ENCODE measurements at places on chromosomes 13 and 19.
A peak's percentile ranks its signal among the peaks of the same experiment; 100 is the strongest.

GRCh38 chr19:23554548-23554947 lies 132.5 kb downstream of the ZNF675 start:
- no peak for DNase-seq

- no peak for DNase-seq
Measured at GRCh38 chr19:2607712-2608601, 94.5 kb downstream of the GNG7 start.

GRCh38 chr13:21000647-21001046 lies 60.7 kb downstream of the LATS2 start:
- no peak for DNase-seq

DNA sequence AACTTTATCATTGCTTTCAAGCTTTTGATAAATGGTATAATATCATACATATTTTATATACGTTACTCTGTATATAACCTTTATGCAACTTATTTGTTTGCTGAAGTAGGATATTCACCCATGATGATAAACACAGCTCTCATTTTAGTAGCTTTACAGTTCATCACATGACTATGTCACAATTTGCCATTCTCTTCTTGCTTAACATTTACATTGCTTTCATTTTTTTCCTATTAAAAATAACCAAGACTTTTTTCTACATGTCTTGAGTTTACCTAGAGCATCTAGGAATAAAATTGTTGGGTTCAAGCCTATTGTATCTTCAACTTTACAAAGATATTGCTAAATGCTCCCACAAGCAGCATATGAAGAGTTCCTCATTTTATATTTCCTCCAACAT lies 54.0 kb downstream of the KCNRG start:
- no peak for DNase-seq

GRCh38 chr13:113106711-113107351 lies 1.2 kb downstream of the F7 start:
- DNase-seq = no peak

DNA sequence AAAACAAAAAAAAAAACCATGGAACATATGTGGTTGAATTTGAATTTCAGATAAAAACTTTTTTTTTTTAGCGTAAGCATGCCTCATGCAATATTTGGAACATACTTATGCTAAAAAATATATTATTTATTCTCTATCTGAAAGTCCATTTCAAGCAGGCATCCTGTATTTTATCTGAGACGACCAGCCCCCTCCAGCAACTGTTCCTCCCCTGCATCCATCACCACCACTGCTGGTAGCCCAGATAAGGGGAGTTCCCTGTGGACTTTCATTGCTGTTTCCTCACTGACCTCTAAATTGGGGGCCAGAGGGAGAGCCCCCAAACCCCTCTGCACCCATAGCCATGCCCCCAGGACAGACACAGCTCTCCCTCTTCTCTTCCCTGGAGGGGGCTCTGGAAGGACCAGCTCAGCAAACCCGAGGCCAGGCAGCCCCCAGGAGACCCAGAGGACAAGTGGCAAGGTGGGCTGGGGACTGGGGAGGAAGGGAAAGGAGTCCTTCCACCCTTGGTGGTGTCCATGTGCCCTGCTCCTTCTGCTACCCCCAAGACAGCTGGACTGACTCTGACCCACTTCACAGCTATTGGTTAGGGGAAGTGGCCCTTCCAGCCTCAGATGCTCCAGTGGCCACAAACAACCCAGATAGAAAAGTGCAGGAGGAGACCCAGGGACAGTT lies 6.6 kb upstream of the SIGLEC12 start:
- no peak for DNase-seq

GRCh38 chr19:35879770-35880317 lies 11.5 kb downstream of the APLP1 start:
- peak; percentile 84 for DNase-seq

DNA sequence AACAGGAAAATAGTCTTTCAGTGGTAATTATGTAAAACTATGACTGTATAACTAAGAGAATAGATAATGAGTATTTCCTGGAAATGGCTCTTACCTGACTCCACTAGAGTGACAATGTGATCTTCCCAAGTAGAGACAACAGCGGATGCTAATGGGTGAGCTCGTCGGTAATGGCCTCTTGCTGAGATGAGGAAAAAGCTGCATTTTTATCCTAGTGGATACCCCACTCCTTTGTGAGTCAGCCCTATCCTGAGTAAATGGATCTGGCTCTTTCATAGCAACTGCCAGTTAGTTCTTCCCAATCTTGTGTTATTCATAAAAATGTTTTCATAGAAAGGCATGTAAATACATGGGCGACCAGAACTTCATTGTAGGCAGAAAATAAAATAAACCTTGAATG lies 299.5 kb downstream of the NALCN start:
- DNase-seq = no peak

- DNase-seq = no peak
Measured at GRCh38 chr19:18899624-18900560, 3.9 kb upstream of the CERS1 start.

- no peak for DNase-seq
Measured at GRCh38 chr13:34038541-34039068, 220.7 kb downstream of the RFC3 start.

DNA sequence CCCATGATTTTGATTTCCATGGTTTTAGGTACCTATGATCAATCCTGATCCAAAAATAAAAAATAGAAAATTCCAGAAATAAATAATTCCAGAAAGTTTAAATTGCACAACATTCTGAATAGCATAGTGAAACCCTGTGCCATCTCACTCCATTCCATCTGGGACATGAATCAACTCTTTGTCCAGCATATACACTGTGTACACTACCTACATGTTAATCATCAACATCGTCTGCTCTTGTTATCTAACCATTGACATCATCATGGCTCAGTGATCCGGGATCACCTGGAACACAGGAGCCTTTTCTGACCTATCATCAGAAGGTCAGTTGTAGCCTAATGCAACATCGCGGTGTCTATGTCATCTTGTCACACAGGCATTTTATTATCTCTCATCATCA lies 75.6 kb downstream of the MYO16 start:
- DNase-seq = no peak

GRCh38 chr19:11797491-11797890 lies 832 bp upstream of the ZNF491 start:
- peak; percentile 79 for DNase-seq

DNA sequence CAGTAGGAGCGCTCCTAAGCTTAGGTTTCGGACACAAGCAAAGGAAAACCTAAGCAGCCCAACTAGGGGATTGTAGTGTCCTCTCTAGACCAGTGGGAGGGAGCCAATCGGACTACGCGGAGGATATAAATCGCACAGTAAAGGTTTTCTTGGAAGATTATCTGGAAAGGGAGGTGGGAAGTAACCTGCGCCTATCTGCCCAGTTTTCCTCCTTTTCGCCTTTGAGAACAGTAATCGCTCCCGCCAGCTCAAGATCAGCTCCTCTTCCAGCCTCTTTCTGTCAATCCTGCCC lies 456 bp upstream of the RAB4B start:
- DNase-seq = no peak

DNA sequence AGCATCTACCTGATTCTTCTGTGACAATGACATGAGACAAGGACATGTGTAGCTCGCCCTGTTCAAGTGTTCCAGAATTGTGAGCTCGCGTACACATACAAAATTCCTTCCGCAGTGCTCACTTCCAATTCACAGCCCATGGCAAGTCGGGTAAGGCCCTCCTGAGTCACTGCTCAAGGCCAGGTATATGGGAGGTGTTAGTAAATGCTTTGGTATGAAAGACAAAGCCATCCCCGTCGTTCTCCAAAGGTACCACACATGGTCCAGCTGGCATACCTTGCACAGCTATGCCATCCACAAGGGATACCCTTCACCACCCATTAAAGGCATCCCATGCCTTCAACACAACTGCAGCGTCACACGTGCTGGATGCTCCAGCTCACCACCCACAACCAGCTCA lies 4.4 kb upstream of the ELL start:
- no peak for DNase-seq

- DNase-seq = no peak
Measured at GRCh38 chr19:9000933-9001332, 9.3 kb downstream of the MUC16 start.

DNA sequence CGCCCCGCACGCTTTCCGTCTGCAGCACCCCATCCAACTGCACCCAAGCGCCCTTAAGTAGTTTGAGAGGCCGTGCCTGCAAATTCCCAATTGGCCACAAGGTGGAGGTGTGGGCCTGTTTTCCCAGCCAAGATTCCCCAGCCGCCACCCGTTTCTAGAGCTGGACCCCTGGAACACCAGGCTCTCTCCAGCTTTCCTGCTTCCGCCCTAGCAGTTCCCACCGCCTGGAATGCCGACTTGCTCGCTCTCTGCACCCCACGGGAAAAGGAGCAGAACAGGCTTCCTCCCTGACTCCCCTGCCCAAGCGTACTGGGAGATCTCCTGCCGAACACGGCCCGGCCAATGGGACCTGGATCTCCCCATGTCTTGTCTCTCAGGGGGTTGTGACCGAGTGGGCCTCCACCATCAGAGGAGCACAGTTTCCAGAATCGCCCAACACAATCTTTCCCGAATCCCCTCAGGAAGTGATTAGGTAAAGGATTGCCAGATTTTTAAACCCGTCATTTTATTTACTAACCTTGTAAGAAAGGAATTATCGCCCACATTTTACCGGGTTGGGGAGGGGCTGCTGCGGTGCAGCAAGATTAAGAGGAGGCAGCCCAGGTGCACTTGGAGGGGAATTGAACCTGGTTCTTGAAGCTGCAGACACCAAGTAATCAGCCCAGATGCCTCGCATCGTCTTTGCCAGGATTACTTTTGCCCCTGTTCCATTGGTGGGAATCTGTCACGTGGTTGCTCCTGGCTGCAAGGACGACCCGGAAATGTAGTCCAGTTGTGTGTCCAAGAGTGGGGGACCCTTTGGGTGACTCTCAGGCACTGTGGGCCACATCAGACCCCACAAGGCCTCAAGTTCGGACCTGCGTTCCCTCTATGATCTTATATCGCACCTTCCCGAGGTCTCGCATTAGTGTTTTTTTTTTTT lies 3.5 kb upstream of the NAPSA start:
- DNase-seq = peak; percentile 78

GRCh38 chr19:2190848-2191455 lies 27.2 kb downstream of the DOT1L start:
- DNase-seq = no peak

- DNase-seq = no peak
Measured at GRCh38 chr13:83515268-83516015, 366.8 kb downstream of the SLITRK1 start.

- no peak for DNase-seq
Measured at GRCh38 chr19:13267131-13267530, 116.9 kb downstream of the IER2 start.

DNA sequence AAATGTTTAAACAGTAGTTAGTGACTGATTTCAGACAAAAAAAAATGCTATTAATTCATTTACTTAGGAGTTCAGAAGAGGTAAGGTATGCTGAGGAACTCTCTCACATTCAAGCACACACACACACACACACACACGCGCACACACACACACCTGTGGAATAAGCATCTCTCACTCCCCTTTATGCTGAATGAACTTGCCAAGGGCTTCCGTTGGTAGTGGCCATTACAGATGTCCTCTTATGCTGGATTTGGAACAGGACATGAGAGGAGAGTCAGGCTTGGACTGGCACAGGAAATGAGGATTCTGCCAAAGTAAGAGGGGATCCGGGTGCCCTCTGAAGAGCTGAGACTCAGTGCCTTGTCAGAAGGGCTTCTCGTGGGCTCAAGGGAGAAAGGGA lies 463.4 kb upstream of the MIR17HG start:
- DNase-seq = no peak

DNA sequence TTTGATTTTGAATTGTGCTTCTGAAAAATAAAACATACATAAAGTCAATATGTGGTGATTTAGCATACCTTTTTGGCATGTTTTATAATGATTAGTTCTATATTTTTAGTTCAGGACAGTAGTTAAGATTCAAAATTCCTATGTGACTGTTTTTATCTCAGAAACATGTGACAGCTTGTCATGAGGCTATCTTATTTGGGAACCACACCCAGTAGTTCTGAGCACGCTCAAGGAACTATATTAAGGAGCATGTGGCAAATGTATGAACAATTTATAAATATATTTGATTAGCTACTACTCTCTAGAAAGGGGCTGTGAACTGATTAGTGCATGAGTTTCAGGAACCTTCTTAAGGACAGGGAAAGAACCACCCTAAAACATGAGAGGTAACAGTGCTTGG lies 38.8 kb downstream of the FGF9 start:
- DNase-seq = no peak

- DNase-seq = no peak
Measured at GRCh38 chr13:34849406-34849805, 92.7 kb upstream of the NBEA start.

DNA sequence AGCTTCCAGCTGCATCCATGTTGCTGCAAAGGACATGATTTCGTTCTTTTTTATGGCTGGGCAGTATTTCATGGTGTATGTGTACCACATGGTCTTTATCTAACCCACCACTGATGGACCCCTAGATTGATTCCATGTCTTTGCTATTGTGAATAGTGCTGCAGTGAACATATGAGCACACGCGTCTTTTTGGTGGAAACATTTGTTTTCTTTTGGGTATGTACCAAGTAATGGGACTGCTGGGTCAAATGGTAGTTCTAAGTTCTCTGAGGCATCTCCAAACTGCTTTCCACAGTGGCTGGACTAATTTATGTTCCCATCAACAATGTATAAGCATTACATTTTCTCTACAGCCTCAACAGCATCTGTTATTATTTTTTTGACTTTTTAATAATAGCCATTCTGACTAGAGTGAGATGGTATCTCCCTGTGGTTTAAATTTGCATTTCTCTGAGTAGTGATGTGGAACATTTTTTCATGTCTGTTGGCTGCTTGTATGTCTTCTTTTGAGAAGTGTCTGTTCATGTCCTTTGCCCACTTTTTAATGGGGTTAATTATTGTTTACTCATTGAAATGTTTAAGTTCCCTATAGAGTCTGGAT lies 6.8 kb upstream of the UBE2L5 start:
- DNase-seq = no peak

GRCh38 chr13:20073775-20074174 lies 87.1 kb downstream of the GJA3 start:
- DNase-seq = no peak

DNA sequence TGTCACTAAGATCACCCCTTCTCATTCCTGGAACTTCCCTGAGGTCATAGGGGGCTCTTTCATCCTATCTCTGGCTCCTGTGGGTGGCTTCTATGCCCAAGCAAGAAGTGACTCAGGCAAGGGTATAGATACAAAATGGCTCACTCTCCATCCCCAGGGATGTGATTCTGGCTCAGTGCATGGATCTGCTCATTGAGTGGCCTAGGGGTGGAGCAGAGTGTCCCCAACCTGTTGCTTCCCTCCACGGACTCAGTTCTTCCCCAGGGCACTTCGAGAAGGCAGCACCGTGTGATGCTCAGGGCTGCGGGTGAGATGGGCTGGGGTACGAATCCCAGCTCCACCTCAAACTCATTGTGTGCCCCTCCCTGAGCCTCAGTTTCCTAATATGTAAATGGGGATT lies 136.4 kb downstream of the PTPRS start:
- no peak for DNase-seq

GRCh38 chr13:95957331-95957730 lies 95.9 kb downstream of the UGGT2 start:
- DNase-seq = no peak
